ENCODE measurements at places on chromosomes 2 and 18.

GRCh38 chr2:74576863-74577229 is 22.3 kb downstream of the DOK1 start:
- no peak for DNase-seq

- DNase-seq: no peak
Measured at GRCh38 chr2:608297-608696, 68.9 kb downstream of the TMEM18 start.

DNA sequence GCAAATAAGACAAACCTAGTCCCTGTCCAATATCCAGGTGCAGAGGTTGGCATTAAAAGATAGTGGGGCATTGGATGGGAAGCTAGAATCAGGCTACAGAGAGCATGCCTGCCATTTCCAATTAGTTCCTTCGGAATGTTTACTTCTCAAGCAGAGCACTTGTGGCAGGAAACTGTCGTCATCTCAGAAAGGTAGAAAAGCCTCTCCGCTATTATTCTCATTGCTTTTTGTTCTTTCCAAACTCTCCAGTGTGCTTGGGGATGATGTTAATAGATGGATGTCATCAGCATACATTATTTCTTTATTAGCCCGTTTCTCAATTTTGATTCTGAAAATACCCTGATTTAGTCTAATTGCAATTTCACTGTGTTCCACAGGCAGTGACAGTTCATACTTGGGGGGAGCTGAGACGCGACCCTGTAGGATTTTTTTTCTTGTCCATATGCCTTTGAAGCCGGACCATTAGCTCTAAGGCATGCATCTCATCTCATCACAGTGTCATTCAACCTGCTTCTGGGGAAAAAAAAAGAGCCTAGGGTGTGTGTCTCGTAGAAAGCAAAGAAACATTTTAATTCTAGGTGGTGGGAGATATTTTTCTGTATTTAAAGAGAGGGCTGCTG is 7.7 kb downstream of the ASB18 start:
- no peak for DNase-seq

DNA sequence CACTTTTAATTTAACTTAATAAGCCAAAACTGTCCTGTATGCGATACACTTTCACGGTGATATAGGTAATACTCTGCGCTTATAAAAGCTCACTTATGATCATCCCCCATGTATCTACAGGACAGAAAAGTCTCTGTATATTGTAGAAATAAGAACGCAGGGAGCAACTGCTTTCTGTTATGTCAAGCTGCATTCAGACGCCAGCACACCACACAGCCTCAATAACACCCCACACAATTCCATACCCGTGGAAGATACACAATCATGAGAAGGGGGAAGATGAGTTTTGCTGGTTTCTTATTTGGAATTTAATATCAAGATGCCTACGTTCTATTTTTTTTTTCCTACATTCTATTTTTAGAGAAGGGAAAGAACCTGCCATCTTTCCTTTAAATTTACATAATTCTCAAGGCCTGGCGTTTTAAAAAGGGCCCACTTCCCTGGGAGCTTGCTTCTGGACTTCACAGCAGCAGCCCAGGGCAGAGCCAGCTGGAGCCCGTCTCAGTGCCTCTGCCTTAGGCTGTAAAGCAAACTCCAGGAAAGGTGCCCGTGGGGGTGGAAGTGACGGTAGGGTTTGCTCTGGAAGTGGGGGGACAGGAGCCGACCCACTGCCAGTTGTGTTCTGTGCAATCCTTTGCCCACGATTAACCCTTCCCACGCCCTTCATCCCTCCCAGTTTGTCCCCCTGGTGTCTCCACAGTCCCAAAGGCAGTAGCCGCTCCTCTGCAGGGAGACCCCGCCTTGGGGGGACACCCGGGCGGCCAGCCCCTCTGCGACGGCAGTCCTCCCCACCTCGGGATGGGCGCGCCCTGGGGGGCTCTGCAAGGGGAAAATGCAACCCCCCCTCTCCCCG is 5.3 kb downstream of the PTGR3 start:
- DNase-seq: no peak

DNA sequence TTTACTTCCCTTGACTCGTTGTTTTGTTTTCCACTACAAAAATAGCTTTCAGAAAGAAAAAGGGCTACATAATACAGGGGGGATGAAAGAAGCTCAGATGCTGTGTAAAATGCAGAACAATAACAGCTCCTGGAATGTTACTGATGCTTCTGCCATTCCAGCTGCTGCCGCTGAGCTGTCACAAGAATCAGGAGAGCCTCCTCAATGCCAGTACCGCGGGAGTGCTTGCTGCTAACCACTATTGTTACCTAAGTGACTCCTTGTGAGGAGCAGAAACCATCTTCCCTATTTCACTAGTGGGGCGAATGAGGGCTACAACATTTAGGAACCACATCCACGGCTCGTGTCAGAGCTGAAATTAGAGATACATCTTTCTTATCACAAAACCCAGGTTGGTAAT is 384.8 kb downstream of the GALR1 start:
- DNase-seq: no peak

GRCh38 chr2:8551622-8552074 is 130.2 kb upstream of the ID2 start:
- DNase-seq: no peak

DNA sequence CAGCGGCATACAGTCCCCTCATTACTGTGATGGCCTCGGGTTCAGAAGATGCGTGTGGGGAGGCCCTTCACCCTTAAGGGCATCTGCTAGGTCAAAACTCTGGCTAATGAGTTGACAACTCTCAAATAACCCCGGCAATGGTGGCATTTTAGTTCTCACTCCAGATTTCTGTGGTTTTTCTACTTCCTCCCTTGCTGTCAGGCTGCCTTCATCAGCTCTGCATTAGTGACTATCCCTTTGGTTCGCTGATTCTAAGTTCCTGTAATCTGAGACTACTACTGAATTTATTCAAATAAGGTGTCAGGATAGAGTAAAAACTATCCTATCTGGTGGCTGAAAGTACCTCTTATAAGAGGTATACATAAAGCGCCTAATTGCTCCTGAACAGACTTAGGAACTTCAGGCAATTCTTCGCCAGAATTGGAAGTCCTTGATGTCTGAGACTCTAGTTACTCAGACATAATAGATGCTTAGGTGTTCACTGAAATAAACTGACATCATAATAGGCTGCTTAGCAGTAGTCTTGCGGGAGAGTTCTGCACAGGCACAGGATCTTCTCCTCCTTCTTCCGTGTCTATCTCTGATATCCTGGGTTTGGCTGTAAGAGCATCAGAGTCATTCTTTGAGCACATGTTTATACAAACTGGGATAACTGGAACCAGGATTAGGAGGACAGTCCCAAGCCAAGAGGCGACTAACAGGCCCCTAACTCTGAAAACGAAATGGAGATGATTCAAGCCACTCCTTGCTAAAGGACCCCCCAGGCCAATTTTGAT is 194.5 kb downstream of the DNER start:
- no peak for DNase-seq

- DNase-seq: no peak
Measured at GRCh38 chr2:147398996-147399395, 445.8 kb upstream of the ACVR2A start.

DNA sequence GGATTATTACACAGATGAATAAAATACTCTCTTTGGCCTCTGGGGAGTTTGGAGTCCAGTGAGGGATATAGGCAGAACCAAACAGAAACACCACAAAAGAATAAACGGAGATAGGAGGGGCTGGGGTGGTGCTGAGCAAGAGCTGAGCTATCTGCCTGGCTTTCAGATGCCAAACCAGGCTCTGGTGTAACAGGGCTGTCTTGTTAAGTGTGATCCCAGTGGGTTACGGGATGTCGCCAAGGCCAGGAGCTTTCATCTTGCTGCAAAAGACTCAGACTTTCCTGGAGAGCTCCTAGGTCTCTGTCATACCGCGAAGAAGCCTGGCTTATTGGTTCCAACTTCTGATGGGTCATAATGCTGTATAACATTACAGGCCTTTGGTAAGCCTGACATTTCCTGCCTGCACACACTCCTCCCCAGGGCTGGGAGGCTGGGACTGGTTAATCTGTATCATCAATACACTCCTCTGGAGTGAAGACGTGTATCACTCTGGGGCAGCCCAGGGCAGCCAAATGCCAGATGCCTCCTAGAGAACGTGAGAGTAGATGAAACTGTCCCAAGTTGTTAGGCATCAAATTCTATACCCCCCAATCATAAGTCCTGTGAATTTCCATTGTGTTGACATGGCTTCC is 60.5 kb downstream of the STPG4 start:
- no peak for DNase-seq

DNA sequence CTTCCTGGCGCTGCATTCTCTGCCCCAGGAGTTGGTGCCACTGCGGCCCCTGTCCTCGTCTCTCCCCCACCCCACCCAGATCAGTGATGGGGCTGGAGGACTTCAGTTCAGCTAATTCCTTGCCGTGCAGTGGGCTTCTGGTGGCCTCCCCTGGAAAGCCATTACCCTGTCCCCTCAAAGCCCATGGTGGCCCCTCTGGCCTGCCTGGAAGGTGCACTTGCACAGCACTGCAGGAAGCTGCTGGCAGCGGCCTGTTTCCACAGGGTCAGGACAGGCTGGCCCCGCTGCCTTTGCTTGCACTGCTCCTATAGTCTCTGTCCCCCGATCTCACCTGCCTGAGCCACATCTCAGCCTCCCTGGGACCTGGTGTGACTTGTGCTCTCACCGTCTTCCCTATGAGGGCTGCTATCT is 105.1 kb downstream of the USP40 start:
- no peak for DNase-seq

DNA sequence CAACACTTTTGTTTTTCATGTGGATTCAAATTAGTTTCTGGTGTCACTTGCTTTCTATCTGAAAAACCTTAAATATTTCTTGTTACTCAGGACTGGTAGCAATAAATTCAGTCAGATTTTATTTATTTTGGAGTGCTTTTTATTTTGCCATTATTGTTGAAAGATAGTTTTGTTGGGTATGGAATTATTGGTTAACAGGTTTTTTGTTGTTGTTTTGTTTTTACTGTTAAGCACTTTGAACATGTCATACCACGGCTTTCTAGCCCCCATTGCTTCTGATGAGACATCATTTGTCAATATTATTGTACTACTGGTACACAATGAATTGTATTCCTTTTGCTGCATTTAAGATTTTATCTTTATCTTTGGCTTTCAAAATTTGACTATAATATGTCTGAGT is 12.9 kb upstream of the SFT2D3 start:
- DNase-seq: no peak

GRCh38 chr2:216159144-216159543 is 50.0 kb downstream of the XRCC5 start:
- DNase-seq: no peak

DNA sequence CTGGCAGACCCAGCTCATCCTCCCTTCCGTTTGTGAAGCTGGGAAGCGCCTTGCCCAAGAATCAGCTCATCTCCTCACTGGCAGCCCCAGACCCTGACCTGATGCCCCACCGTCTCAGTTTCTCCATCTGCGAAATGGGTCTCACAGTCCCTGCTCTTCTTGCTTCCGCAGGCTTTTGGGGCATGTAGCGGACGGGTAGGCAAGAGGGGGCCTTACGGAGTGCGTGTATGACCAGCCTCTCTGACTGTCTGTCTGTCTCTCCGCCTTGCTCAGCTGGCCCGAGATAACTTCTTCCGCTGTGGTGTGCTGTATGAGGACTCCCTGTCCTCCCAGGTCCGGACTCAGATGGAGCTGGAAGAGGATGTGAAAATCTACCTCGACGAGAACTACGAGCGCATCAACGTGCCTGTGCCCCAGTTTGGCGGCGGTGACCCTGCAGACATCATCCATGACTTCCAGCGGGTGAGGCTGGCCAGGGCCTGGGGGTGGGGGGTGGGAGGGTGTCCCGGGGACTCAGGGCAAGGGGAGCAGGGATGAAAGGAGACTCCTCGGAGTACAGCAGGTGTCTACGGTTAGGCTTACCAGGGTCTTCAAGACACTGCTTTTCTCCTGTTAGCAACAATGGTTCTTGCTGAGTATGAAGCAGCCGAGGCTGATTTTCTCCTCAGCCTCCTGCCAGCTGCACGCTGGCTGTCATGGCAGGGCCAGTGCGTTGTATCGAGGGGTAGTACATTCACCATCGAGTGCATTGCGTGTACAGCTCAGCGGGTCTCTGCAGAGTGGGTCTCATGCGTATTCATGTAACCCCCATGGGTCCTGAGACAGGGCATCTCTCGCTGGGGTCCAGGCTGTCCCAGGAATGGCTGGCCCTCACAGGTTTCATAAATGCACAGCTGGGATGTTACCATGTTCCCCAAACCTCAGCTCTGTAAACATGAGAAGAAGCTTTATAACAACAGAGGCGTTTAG is 10.9 kb downstream of the ITM2C start:
- no peak for DNase-seq

GRCh38 chr2:69493268-69493667 is 56.0 kb upstream of the NFU1 start:
- no peak for DNase-seq

DNA sequence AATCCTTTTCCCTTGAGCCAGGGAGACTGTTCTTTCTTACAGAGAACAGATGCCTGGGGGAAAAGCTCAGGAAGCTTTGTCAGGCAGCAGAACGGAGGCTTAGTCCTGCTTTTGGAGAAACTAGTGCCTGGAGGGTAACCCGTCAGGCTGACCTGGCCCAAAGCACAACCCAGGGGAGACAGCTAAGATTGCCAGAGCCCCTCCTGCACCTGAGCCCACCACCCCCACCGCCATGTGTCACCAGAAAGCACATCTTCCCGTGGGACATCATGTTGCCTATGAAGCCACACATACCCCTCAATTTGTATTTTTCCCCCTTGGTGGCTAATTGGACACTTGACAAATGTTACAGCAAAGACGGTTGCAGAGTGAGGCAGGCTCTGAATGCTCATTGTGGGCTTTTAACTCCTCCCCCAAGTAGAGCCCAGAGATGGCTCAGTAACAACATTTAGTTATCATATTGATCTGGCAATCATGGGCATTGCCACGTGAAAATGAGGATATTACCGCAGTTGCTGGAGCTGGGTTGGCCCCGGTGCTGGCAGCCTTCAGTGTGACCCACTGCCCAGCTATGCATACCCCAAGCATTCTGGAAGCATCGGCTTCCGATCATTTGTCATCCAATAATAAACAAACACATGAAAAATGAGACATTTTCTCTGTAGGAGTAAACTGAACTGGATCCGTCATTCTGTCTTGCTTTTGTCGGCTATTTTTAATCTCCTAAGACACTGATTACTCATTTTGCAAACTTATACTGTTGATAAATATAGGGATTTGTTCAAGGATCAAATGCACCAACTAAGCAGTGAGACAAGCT is 229.5 kb downstream of the ATAD2B start:
- no peak for DNase-seq

GRCh38 chr2:10332402-10333246 is 29.9 kb downstream of the HPCAL1 start:
- DNase-seq: no peak

- no peak for DNase-seq
Measured at GRCh38 chr2:119485336-119486110, 38.8 kb downstream of the SCTR start.

DNA sequence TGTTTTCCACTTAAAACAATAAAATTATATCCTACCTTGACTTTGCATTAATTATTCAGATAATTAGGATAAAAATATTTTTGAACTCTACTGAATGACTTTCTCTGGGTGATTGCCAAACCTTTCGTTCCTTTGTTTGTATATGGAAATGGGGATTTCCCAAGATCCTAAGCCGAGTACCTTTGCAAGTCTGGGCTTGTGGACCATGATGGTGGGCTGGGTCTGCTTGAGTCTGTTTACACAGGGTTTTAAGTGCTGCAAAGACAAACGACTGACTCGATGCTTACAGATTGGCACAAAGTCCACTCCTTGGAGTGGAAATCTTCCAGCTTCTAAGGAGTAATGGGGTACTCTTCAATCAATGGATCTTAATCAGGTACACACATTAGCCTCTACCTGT is 659.5 kb downstream of the TSN start:
- no peak for DNase-seq

- no peak for DNase-seq
Measured at GRCh38 chr2:142688856-142689605, 188.4 kb upstream of the KYNU start.
